Activated CD8-positive, alpha-beta memory T cell treated with anti-CD3 and anti-CD28 coated beads, Interleukin-2, amount 10 ng/mL, durations not matched to agents 7 days and 5 days (primary cell): ENCODE measurements at places on chromosomes 3 and 15. TPM values are rescaled to one million over a fixed set of nuclear protein-coding genes. Genes with fewer than 3 reads are reported as not detected.

DNA sequence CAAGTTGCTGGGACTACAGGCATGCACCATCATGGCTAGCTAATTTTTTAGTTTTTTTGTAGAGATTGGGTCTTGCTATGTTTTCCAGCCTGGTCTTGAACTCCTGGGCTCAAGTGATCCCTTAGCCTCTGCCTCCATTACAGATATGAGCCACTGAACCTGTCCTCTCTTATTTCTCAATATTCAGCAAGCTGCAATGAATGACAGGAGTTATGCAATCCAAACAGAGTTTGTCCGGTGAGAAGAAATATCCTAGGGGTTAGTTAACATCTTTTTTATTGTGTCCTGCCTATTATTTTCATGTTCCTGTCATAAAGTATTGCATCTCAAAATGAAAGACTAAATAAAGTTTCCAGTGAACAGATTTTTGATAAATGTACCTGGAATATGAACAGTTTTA is 1161.4 kb downstream of the OTOL1 start:
- DNase-seq = no peak

GRCh38 chr15:91890614-91891013 is 37.1 kb downstream of the SLCO3A1 start:
- DNase-seq = no peak

DNA sequence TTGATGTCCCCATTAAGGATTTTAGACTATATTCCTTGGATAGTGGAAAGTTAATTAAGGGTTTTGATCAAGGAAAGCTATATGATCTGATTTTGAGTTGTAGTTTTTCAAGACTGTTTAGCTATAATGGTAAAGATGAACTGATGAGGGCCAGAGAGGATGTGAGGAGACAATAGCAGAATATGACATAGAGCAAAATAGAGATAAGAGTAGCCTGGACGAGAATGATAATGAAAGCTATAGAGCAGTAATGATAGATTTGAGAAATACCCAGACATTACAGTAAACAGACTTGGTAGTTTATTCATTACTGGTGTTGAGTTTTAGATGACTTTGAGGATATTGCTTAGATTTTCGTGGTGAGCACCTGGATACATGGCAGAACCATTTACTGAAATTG is 3.8 kb downstream of the SUCNR1 start:
- DNase-seq = no peak

- no peak for DNase-seq
Observed at GRCh38 chr3:64179860-64180259, 45.4 kb downstream of the PRICKLE2 start.

FBN1 gene
- total RNA-seq = 1.3 TPM

- DNase-seq = no peak
Observed at GRCh38 chr3:61828184-61828874, 267.0 kb downstream of the PTPRG start.

- DNase-seq = peak; percentile 65
Observed at GRCh38 chr3:50675179-50676030, 678 bp downstream of the DOCK3 start.

DNA sequence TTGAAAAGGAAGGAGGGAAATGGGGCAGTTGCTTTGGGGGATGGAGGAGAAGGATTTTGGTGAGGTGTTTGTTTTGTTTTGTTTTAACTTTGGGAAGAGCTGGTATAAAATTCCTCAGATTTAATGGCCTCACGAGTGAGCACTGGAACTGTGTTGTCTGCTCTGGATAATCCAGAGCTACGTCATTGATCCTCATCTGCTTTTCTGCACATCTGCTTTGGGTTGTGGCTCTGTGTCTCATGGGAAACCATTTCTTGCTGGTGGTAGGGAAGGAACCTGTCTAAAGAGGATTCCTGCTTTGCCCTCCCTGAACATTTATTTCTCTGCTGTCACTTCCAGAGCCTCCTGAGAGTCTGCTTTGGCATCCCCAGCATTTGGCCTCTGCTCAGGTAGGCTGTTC is 3.1 kb downstream of the SNRK start:
- DNase-seq = no peak

- no peak for DNase-seq
Observed at GRCh38 chr3:142394921-142395622, 52.8 kb downstream of the XRN1 start.

LOXL1 gene
- total RNA-seq = 8.6 TPM

GRCh38 chr3:47425959-47426358 is 45.1 kb downstream of the PTPN23 start:
- DNase-seq = no peak

GRCh38 chr3:13954266-13954665 is 74.4 kb upstream of the WNT7A start:
- no peak for DNase-seq

MNS1 gene
- total RNA-seq = 0.94 TPM

DNA sequence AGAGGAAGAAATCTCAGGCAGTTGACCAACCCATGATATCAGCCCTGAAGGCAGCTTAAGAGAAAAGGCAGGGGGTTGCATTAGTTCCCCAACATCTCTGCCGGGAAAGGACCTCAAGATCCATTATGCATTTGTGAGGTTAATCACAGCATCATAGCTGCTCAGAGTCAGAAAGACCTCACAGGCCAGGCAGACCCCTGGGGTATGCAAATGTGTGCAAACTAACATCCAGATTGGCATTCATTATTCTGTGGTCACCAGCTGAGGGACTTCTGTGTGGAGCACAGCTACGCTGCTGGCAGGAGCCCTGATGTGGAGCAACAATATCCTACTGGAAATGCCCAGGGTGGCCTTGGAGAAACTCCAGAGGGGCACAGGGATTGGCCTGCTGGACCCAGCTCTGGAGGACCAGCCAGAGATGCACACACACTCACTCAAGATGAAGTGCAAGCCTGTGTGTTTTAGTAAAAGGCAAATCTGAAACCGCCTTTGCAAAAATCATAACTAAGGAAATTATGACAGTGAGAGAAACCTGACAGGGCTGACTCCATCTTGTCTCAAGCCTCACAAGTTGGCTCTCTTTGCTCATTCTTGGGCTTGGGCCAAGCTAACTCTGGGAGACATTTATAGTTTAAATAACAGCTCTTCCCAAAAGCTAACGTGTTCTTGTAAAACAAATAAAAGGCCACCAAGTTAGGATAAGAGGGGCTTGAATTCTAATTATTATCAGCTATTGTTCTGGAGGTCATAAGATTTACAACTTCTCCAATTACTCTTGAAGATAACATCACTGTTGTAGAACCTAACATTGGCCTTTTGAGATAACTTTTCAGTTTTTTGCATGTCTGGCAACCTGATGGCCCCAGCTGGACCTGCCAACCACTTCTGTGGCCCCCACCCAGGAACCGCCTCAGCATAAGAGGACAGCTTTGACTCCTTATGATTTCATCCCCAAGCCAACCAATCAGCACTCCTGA is 257.1 kb downstream of the UACA start:
- no peak for DNase-seq

DNA sequence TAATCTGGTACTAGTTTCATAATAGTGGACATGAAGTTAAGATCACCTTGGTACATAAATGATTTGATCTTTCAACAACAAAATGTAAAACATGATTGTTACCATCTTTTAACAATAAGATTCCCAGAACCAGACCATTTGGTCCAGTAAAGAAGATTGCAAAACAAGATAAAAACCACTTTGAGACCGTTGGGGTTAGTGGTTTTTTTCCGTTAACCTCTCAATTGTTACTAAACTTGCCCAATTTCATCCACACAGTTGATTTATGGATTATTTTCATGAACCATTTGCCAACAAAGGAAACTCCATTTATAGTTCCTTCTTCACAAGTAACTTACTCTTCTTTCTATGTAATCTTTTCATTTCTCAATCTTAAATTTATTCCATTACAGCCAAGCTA is 53.8 kb downstream of the ATP8B4 start:
- DNase-seq = no peak

- DNase-seq = no peak
Observed at GRCh38 chr3:127002195-127003174, 19.6 kb downstream of the PLXNA1 start.

WNT7A gene
- not detected for total RNA-seq

- DNase-seq = peak; percentile 96
Observed at GRCh38 chr15:72231066-72231832, at the start of gene PKM. TSS of gene PKM (minus strand) at chr15:72231190. CDS start at chr15:72219097, 12,093 bp downstream.

- no peak for DNase-seq
Observed at GRCh38 chr3:66860771-66861170, 137.3 kb upstream of the KBTBD8 start.

PGBD4 gene
- total RNA-seq = 3.8 TPM

SH2D7 gene
- total RNA-seq = 0.26 TPM

- no peak for DNase-seq
Observed at GRCh38 chr3:151305060-151305774, 11.4 kb downstream of the GPR87 start.

BLM gene
- 83.4 TPM for total RNA-seq

DNA sequence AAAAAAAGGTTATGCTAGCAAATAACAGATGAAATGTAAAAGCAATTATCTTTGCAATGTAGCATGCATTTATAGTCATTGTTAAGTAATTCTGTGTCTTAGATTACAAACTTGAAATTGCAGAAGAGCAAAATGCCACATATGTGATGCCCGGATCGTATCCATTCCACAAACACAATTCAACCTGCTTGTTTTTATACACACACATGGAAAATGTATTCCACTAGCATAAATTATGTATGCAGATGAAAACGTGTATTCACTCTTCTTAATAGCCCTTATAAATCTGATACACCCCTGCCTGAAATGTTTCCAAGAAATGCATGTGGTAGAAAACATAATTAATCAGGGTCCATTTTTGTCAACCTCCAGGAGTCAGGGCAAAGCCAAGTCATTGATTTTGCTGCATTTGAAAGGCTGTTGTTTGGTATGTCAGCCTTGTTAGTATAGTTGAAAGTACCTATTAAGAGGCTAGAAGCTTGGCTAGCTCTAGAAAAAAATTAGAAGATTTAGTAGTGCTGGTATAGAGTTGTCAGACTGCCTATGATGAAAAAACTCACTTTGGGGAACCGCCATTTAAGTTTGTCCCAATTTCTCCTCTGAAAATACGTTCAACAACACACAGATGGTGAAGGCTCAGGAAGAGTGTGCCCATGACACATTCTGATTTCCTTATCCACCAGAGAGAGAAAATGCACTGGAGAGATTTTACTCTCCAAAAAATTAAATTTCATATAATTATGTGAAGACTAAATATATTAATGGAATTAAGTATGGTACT is 69.2 kb upstream of the TMC3 start:
- DNase-seq = no peak

DNA sequence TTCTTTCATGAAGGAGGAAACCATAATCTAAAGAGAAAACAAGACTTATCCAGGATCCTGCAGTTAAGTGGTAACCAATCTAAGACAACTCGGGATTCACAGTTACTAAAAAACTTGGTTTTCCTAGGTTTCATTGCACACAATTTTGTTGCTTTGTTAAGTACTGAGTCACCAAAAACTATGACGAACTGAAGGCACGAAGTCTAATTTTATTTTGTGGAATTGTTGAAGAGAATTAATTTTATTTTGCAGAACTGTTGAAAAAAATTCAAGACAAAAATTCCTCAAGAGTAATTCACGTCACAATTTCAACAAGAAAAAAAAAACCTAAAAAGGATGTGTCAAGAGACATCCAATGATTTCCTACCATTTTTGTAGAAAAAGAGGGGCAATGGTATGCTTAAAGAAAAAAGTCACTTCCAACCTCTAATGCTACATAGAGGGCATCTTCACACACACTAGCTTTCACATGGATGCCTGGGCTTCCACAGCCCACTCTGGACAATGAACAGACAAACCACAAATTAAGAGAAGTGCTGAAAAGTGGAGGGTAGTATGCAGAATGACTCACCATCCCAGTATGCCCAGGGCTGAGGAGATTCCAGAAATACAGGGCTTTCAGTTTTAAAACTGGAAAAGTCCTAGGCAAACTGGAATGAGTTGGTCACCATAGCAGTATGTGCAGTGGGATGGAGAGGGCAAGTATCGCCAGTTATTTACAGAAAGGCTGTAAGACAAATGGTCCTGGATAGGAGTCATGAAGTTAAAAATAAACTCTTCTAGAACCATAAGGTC is 29.2 kb downstream of the PLOD2 start:
- no peak for DNase-seq

- DNase-seq = no peak
Observed at GRCh38 chr3:16439163-16439847, 74.2 kb downstream of the RFTN1 start.

DNA sequence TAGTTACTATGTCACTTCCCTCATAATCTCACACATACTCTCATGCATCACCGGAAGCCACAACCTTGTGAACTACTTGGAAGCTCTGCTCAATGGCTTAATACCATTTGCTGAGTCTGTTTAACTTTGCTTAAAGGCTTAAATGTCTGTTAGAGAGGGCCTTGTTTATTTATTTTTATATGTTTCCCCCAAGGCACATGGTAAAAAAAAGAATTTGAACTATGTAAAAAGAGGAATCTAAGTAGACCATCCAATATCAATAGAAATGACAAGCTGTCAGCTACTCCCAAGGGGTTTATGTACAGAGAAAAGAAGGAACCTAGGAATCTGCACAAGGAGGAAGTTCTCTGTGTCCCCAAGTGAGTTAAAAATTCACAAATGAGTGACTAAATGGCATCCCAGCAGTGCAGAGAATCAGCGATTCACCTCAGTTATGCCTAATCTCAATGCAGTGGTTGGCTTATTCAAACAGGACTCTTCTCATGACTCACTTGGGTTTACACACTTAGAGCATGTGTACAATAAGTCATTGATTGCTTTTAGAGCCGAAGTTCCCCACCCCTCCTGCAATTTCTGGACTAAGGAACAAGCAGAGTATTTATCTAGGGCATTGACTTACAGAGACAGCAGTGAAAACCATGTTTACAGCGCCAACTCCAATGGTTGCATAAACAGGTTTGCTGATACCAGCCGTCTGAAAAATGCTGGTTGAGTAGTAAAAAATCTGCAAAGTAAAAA is 24.4 kb downstream of the SLC2A2 start:
- no peak for DNase-seq

DNA sequence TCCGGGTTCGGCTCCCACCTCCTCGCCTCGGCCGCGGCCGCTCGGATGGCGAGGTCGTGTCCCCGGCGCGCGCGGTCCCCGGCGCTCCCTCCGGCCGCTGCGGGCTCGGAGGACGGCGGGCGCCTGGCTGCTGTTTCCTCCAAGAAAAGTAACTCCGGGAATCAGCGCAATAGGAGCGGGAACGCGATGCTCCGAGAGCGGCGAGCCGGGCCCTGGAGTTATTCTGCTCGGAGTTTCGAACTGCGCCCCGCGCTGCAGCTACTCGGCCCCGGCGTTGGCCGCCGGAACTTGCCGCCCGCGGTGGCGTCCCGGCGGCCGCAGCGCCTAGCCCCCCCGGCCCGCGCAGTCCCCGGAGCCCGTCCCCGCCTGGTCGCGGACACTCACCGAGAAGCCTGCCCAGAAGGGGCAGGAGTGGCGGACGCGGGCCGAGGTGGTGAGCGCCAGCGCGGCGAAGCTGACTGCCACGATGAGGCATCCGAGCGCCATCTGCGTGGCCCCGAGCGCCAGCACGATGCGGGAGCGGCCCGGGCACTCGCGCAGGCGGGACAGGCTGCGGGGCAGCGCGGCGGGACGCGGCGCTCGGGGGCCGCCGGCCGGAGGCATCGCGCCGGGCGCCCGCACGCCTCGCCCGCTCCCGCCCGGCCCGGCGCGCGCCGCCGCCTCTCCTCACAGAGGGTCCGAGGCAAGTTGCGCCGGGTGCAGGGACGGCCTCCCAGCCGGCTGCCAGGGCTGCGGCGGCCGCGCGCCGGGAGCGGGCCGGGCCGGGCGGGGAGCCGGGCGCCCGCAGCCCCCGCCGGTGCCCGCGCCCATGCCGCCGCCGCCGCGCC is 251.9 kb downstream of the TJP1 start:
- DNase-seq = no peak

MTMR10 gene
- total RNA-seq = 21.4 TPM
